ENCODE measurements at places on chromosomes 5 and 9.

GRCh38 chr5:1747079-1747802 lies 52.4 kb downstream of the MRPL36 start:
- H3K27me3 ChIP-seq: peaks cover 41% of the 10 kb centered on the region
- no peak overlapping the region for H3K27ac ChIP-seq
- H3K4me1 ChIP-seq: no peaks in the 10 kb centered on the region
- DNase-seq: no peak

- peaks cover 38% of the 10 kb centered on the region for H3K27me3 ChIP-seq
- H3K27ac ChIP-seq: no peak overlapping the region
- peaks cover 2% of the 10 kb centered on the region for H3K4me1 ChIP-seq
- no peak overlapping the region for H3K4me3 ChIP-seq
- H3K36me3 ChIP-seq: peaks cover 2% of the 10 kb centered on the region
Observed at GRCh38 chr5:139968547-139969261, 74.4 kb downstream of the NRG2 start.

- peaks cover 66% of the 10 kb centered on the region for H3K27me3 ChIP-seq
- no peaks in the 10 kb centered on the region for H3K36me3 ChIP-seq
Observed at GRCh38 chr5:168916266-168916665, 337.1 kb upstream of the PANK3 start.

GRCh38 chr5:109516390-109516789 lies 106.6 kb upstream of the PJA2 start:
- H3K36me3 ChIP-seq: no peaks in the 10 kb centered on the region
- H3K27me3 ChIP-seq: peaks cover 2% of the 10 kb centered on the region
- no peak for DNase-seq
- H3K4me1 ChIP-seq: peaks cover 2% of the 10 kb centered on the region
- no peak overlapping the region for H3K27ac ChIP-seq

GRCh38 chr9:37769306-37769705 lies 15.6 kb downstream of the EXOSC3 start:
- no peaks in the 10 kb centered on the region for H3K27me3 ChIP-seq
- no peaks in the 10 kb centered on the region for H3K36me3 ChIP-seq
- H3K27ac ChIP-seq: no peak overlapping the region
- H3K4me3 ChIP-seq: no peak overlapping the region
- peaks cover 11% of the 10 kb centered on the region for H3K4me1 ChIP-seq

DNA sequence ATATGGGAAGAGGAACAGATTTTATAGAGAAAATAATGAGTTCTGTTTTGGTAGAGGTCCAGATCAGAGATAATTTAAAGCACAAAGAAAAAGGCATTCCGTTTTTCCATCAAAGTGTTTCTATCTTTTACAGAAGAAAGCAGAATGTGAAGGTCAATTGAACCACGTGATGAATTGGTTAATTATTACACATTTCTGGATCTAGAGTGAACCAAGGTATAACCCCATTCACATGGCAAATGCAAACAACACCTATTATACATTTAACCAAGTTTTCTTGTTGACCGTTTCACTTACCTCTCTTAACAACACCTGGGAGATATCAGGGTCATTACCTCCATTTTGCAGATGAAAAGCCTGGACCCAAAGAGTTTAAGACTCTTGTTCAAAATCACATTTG lies 34.9 kb upstream of the ZNF462 start:
- no peak overlapping the region for H3K4me3 ChIP-seq
- H3K36me3 ChIP-seq: no peaks in the 10 kb centered on the region
- no peaks in the 10 kb centered on the region for H3K4me1 ChIP-seq

- H3K4me1 ChIP-seq: peaks cover 2% of the 10 kb centered on the region
- H3K36me3 ChIP-seq: peaks cover 4% of the 10 kb centered on the region
- DNase-seq: no peak
Observed at GRCh38 chr5:34584165-34584564, 72.0 kb upstream of the RAI14 start.

GRCh38 chr9:135525241-135526088 lies 4.2 kb downstream of the LCN1 start:
- DNase-seq: no peak
- H3K4me3 ChIP-seq: no peak overlapping the region
- H3K36me3 ChIP-seq: peaks cover 2% of the 10 kb centered on the region
- peaks cover 2% of the 10 kb centered on the region for H3K4me1 ChIP-seq

GRCh38 chr9:96621618-96622017 lies 2.0 kb upstream of the CDC14B start:
- no peak overlapping the region for H3K4me3 ChIP-seq
- H3K4me1 ChIP-seq: peaks cover 3% of the 10 kb centered on the region
- no peak for DNase-seq
- H3K27ac ChIP-seq: no peak overlapping the region

DNA sequence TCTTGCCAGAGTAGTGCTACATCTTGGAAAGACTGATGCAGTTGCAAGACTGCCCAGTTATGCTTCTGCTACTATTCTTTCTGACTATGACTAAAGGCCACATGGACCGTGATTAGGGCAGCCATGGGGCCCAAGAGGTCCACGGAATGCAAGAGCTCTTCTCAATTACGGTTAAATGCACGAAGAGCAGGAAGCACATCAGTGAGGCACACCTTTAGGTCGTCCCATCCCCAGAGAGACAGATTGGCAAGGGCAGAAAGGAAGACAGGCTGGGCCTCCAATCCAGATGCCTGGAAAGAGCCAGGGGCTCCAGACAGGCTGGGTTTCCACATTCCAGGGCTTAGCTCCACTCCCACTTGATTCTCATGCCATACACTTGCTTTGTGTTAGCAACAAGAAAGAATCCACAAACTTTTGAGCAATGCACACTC lies 132.3 kb upstream of the SLIT3 start:
- H3K4me1 ChIP-seq: no peaks in the 10 kb centered on the region
- DNase-seq: no peak
- H3K4me3 ChIP-seq: no peak overlapping the region

DNA sequence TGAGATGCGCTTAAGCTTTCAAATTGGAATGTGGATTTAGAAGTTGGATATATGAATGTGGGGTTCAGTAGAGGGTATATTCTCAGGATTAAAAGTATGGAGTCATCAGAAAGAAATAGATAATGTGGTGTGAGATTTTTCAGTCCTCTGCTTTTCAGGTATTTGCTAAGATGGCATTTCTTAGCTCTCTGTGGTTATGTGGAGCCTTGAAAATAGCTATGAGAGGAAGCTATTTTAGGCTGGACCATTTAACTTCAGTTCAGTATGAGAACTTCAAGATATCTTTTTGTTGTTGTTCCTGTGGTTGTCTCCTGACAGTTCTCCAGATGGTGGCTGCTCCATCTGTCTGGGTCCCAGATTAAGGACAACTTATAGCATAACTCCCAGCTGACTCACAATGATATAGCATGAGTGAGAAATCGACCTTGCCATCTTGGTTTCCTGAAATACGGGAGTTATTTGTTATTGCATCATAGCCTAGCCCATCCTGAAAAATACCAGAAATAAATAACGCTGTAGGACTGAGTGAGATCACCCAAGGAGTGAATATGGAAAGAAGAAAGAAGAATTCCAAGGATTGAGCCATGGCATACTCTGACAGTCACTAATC lies 461.5 kb downstream of the ANXA1 start:
- H3K27ac ChIP-seq: no peak overlapping the region
- H3K4me3 ChIP-seq: no peak overlapping the region

DNA sequence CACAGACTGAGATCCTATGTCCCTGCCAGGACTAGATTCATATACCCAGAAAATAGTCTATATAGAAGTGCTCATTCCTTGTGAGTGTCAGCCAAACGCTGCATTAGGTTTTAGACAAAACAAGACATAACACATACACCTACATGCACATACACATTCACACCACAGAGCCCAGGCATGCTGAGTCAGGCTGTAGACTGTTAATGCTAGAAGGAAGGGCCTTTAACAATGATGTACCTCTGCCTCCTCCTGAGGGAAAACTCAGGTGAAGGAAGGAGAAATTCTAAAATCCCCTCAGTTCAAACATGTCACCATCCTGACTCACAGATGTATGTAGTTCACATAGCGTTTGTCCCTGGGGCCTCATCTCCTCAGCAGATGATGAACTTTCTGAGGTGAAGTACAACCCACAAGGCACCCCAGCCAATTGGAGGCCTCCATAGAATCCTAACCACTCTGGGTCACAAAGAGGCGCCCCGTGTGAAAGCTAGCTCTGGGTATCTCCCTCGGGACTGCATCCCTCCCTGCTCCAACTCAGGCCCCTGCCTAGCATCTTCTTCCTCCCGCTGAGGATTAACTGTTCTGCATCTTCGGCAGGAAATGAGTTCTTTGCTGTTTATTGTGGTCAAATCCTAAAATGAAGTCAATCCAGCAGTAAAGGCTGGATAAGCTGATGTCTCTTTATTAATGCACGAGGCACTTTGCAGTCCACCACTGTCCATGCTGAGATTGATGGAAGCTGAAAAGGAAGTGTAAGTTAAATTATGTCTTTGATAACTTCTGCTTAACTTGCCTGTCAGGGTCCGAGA lies 40.8 kb upstream of the FSTL4 start:
- no peak overlapping the region for H3K4me3 ChIP-seq
- no peak for DNase-seq
- H3K27me3 ChIP-seq: peaks cover 13% of the 10 kb centered on the region
- no peaks in the 10 kb centered on the region for H3K4me1 ChIP-seq
- H3K27ac ChIP-seq: no peak overlapping the region
- no peaks in the 10 kb centered on the region for H3K36me3 ChIP-seq

GRCh38 chr5:176590035-176590717 lies 19.8 kb downstream of the GPRIN1 start:
- DNase-seq: no peak
- H3K36me3 ChIP-seq: peaks cover 2% of the 10 kb centered on the region
- H3K4me3 ChIP-seq: no peak overlapping the region
- H3K27me3 ChIP-seq: peaks cover 10% of the 10 kb centered on the region

DNA sequence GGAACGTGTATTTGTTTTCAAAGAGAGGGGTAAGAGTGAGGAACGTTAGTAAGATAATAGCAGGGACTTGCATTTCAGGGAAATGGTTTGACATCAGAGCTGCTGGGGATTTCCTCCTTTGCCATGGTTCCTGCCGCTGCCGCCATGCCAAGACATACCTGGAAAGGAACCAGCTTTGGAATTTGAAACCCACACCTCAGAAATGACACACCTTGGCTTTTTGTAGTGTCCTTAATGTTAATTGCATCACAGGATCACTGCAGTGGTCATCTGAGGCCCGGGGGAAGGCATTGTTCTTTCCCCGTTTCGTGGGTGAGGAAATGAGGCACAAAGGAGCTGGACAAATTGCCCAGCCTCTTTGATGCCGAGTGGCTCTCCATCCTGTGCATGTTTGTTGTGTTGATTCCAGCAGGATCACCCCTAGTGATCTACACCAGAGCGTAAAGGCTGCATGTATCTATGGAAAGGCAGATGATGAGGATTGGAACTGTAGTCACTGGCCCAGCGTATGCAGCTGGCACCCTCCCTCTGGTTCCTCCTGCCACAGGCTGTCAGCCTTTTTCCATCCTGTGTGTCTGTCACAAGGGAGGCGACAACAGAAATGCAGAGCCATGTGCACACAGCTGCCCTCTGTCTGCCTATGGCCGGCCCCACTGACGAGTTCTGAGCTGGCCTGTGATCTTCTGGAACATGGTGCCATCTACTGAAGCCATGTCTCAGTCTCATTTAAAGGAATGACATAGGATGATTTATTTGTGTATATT lies 37.8 kb downstream of the SLC46A2 start:
- H3K4me3 ChIP-seq: no peak overlapping the region
- H3K4me1 ChIP-seq: peaks cover 9% of the 10 kb centered on the region

DNA sequence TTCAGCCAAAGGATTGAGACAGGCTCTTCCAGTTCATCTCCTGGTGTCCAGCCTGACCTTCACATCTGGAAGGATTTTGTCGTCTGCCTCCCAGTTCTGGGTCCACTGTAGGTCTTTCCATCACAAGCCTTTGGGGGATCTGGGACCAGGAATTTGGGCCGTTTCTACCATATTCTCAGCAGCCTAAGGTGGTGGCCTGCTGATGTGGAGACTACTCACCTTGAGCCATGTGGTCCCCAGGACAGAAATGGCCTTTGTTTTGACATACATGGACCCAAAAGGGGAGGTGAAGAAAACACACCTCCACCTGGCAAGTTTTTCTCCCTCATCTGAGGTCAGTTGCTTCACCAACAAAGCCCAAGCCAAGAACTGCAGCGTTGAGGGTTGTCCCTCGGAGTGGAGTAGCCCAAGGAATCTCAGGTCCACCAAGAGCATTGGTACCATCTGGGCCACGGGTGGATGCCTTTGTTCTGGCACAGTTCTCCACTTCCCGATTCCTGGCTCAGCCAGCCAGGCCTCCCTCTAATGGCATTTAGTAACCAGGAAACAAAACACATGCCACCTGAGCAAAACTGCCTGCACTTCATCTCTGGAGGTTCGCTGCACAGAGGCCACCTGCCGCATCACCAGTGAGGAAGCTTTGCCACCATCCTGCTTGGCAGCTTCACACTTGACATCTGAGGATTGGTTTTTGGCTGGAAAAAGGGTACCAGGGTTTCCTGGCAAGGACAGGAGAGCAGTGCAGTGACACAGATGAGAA lies 24.7 kb downstream of the AMBP start:
- H3K4me1 ChIP-seq: no peaks in the 10 kb centered on the region
- H3K27ac ChIP-seq: no peak overlapping the region
- H3K4me3 ChIP-seq: no peak overlapping the region
- H3K36me3 ChIP-seq: no peaks in the 10 kb centered on the region
- H3K27me3 ChIP-seq: peaks cover 6% of the 10 kb centered on the region

DNA sequence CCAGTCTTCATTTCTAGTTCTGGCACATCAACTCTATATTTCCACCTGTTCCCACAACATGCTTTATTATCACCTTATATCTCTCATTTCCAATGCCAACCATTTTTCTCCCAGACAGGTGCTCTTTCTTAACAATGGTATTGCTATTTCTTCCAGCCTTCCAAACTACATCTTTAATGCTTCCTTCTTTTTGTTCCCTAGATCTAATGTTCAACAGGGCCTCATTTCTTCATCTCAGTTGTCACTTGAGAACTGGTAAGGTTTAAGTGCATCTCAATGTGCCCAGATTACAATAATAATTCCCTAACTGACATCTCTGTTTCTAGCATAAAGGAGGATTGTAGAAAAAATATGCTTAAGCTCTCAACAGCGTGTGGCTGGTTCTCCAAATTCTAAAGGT lies 272.6 kb downstream of the COX7C start:
- DNase-seq: no peak
- H3K4me1 ChIP-seq: no peaks in the 10 kb centered on the region

DNA sequence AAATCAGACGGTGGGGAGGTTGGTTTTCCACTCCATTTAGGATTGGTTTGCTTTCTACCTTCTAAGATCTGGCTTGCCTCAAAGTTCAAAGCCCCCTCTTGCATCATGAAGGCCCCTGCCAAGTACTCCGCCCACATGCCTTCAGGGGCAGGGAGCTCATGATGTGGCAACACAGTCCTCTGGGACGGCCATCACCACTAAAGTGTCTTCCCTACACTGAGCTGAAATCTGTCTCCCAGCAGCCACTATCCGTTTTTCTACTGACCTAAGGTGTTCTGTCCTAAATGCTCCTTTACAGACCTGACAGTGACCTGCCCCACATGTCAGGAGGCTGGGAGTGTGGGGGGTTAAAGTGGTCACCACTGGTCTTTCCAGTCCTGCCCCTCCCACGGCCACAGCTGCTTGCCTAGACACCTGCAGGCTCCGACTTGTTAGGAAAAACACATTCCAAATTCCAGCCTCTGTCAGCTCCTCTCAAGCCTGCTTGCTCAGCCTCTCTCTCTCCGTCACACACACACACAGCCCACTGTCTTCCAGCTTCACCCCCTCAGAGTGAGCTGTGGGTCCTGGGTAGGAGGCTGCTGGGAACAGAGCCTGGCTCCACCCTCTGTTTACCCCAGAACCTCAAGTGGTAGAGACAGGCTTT lies 44.9 kb downstream of the SHB start:
- H3K27me3 ChIP-seq: peaks cover 17% of the 10 kb centered on the region
- no peak overlapping the region for H3K27ac ChIP-seq
- H3K4me3 ChIP-seq: no peak overlapping the region
- no peak for DNase-seq
- H3K4me1 ChIP-seq: peaks cover 2% of the 10 kb centered on the region
- H3K36me3 ChIP-seq: no peaks in the 10 kb centered on the region

GRCh38 chr5:83844449-83845068 lies 123.9 kb upstream of the HAPLN1 start:
- H3K27ac ChIP-seq: peak overlapping the region; percentile 49
- H3K27me3 ChIP-seq: no peaks in the 10 kb centered on the region
- no peaks in the 10 kb centered on the region for H3K36me3 ChIP-seq
- no peak for DNase-seq
- no peaks in the 10 kb centered on the region for H3K4me1 ChIP-seq
